Activated effector memory CD4-positive, alpha-beta T cell treated with anti-CD3 and anti-CD28 coated beads, Interleukin-2, amount 50 U/mL, for 16 hours (primary cell): ENCODE measurements at places on chromosomes 1 and 21.
A peak's percentile ranks its signal among the peaks of the same experiment; 100 is the strongest.

- no peak for DNase-seq
Measured at GRCh38 chr1:183841550-183841949, 36.6 kb downstream of the RGL1 start.

DNA sequence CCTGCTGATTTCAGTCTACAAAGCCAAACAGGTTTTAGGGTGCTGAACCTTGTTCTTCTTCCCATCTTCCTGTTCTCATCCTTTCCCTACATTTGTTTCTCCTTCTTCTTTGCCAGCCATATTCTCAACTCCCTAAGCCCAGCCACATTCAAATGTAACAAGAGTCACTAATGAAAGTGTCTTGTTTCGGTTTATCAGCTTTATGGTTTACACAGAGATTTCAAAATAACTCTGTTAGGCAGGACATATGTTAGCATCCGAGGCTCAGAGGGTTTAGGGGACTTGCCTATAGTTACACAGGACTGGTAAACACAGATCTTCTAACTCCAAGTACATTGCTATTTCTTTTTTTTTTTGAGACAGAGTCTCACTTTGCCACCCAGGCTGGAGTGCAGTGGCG lies 61.3 kb downstream of the NDUFS5 start:
- DNase-seq, result no peak

DNA sequence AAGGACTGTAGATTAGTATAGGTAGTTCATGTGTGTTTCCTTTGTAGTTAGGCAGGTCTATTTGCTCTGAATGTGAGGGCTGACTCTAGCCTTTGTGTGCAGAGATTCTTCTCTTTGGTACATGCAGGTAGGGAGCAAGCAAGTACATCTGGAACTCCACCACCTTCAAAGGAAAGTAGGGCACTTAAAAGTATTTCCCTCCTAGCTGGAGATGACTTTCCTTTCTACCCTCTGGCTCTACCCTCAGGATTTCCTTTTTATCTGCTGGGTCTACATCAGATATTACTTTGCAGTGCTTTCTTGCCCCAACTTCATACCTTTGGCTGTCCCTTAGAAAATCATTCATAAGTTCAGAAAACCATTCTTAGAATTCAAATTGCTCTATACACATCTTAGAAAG lies 91.7 kb upstream of the HIVEP3 start:
- DNase-seq, result no peak

- DNase-seq, result no peak
Measured at GRCh38 chr1:203223012-203223775, 6.3 kb downstream of the CHIT1 start.

DNA sequence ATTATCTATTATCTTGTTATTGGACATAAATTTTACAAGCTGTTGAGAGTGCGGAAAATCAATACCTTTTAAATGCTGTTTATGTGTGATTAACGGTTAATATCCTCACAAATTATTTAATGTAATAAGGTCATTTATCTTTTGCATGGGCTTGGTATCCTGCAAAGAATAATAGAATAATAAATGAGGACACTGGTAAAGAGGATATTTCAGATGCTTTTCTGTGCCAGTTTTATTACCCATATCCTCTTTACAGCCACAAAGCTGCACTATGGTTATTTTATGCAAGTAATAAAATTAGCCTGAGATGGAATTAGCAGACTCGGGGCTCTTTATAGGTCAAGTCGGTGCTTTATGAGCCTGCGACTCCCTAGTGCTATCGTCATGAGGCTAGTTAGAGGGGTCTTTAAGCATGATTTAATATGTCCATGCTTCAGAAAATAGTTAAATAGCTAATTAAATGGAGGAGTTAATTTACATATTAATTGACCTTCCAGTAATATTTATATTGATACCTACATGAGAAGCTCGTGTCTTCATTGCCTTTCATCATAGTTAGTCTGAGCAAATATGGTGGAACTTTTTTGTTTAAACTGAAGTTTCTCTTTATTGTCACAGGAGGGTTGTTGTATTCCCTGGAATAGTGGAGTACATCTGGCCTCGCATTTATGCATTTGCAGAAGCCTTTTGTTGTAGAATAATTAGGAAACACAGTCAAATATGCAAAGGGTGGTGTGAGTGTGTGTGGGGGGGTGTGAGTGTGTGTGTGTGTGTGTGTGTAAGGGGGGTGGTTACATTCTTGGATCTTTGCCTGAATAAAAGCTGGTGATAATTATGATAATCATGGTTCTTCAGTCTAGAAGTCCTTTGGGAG lies 120.3 kb downstream of the ATG4C start:
- DNase-seq, result no peak

- DNase-seq, result no peak
Measured at GRCh38 chr1:154810571-154810970, 59.5 kb downstream of the KCNN3 start.

GRCh38 chr1:193308438-193308837 lies 122.0 kb upstream of the B3GALT2 start:
- DNase-seq, result no peak

DNA sequence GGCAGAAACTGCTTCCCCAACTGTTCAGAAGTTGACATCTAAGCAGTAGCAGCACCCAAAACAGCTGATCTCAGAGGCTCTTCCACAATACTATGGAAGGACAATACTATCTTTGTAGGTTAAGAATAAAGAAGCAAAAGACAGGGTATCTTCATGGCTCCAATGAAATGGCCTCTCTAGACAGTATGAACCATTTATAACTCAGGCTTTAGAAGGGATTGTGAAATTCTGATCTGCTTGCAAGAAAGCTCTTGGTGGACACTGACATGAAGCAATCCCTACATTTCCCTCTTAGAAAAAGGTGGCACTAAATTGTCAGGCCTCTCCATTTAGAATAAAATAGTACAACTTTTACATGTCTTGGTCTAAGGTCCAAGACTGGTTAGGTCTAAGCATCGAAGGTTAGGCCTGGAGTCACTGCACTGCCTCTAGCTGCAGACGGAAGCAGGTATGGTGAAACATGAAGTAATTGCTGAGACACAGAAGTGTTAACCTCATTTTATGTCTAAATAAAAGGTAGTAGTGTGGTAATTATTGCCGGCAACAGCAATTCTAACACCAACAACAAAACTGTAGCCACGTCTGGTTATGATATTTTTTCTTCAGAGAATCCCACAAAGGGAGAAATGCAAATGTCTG lies 50.6 kb upstream of the HP1BP3 start:
- no peak for DNase-seq

DNA sequence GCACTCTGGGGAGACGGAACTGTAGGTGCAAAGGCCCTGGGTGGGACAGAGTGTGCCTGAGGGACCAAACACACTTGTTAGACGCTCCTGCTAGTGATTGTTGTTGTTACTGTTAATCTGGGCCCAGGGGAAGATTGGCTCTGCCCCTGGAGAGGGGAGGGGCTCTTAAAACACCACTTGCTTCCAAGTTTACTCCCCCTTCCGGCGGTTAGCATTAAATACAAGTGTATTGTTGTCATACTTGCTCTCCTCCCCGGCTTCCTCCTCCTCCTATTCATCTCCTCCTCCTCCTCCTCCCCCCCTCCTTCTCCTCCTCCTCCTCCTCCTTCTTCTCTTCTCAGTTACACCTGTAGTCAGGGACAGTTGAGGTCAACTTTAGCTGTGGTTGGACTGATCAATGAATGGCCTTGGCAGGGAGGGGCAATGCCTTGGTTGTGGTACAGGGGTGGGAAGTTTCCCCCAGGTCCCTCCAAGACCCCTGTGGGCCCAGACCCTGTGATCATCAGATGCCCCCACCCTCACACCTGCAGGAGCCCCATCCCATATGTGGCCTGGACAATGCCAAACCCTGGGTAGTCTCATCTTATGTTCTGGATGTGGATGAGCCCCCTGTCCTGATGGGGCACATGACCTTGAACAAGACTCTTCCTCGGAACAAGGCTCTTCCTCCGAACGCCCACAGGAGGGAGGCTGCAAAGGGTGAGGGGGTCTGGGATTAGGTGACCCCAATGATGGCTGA lies 217.3 kb downstream of the PTPRU start:
- peak; percentile 57 for DNase-seq

- peak; percentile 83 for DNase-seq
Measured at GRCh38 chr1:116514708-116515525, 55.9 kb downstream of the CD58 start.

DNA sequence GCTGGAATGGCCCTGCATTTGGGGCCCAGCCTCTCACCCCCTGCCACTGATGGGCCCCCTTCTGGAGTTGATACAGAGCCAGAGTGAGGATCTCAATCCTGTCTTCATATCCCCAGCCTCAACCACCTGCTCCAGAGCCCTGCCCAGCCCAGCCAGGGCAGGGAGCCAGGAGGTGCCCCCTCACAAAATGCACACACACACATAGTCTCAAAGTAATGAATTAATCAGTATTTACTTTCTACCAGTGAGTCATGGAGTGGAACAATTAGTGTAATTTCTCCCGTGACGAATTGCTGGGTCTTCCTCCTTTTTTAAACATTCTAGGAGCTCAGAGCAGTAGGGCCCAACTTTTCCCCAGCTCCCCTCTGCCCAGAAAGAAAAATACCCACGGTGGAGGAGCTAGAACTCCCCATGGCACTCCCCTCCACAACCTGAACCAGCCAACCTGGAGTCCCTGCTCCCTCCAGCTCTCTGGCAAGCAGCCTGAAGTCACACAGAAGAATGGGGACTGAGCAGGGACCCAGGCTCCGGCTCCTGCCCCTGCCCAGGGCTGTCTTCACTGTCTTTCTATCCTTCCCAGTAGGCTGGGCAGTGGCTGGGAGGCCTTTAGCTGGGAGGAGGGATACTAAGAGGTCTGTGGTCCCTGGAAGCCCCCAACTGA lies 29.3 kb downstream of the SDC3 start:
- DNase-seq, result no peak

DNA sequence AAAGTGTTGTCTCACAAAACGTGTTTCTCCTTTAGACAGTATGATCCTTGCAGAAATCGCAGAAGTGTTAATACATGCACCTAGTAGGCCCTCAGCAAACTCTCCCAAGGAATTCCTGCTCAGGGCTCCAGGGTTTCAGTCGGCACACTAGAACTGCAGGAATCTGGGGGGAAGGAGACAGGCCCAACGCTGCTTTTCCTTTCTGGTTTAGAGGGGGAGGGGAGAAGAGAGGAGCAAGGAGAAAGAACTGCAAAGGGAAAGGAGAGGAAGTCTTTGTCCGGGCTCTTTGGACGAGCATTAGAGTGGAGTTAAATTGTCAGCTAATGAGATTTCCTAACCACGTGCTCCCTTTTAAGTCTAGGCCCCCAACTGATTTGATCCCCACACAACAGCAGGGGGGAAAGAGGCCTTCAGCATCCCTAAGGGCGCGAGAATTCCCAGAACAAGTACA lies 103.7 kb upstream of the SOD1 start:
- peak; percentile 5 for DNase-seq

DNA sequence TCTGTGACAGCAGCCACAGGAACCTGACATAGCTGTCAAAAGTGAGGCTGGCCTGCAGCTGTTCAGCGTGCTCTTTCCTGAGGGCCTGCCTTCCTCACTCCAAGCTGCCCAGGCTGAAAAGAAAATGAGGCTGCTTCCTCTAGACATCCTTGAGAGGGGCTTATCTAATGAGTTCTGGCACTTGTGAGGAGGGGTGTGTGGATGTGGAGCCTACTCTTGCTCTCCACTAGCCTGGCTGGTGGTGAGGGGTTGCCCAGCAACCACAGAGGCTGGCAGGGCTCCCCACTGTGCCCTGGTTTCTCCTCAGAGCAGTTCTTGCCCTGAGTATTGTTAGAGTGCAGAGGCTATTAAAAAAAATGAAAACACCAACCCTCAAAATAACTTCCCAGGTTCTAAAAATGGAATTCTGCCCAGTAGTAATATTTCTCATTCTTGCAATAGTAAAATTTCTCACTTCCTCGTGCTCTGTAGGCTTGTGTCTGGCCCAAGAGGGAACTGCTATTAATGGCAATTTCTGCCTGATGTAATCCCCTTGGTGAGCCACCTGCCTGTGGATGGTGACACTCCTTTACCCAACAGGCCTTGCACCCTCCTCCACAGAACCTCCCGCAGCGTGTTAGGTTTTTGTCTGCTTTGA lies 52.6 kb upstream of the EPS8L3 start:
- no peak for DNase-seq

GRCh38 chr21:25733859-25734653 lies 648 bp downstream of the ATP5PF start:
- peak; percentile 79 for DNase-seq

DNA sequence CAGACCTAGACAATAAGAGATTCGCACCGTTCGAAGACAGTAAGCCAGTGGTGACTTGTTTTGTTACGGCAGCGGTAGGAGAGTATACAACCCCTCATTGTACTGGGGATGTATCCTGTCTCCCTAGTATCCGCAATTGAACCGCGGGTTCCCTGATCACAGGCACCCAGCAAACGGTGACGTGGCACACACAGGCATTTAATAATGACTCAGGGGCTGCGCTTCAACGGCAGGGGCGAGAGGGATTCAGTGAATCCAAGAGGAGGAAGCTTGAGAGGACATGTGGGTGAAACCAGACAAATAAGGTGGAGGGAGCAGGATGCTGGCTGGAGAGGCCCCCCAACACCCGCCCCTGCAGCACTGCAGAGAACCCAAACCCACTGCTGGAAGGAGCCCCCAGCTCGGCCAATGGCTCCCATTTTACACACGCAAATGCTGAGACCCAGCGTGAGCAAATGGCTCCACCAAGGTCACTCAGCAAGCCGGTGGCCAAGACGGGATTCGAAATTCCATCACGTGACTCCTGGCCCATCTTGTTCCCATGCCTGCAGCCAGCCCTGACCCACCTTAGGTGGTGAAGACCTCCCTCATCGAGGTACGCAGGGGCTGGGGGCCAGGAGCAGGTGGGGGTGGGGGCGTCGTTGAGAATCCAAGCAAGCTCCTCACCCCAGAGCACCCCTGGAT lies 149.9 kb downstream of the SYF2 start:
- DNase-seq, result no peak

DNA sequence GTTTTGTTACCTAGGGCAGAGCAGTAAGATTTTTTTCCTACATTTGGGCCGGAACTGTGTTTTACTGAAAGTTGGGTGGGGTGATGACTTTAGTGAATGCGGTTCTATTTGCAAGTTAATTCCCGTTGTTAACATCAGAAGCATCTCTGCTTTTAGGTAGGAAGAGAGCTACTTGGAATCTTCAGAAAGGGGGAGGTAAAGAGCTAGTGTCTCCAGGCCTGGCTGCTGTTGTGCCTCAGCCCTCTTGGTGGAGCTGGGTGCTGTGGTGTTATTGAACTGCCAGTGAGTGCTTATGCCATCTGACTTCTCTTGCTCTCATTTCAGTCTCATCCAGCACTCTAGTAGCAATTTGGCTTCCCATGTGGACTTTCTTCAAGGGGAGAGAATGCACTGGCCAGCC lies 3.4 kb downstream of the KDM4A start:
- no peak for DNase-seq

DNA sequence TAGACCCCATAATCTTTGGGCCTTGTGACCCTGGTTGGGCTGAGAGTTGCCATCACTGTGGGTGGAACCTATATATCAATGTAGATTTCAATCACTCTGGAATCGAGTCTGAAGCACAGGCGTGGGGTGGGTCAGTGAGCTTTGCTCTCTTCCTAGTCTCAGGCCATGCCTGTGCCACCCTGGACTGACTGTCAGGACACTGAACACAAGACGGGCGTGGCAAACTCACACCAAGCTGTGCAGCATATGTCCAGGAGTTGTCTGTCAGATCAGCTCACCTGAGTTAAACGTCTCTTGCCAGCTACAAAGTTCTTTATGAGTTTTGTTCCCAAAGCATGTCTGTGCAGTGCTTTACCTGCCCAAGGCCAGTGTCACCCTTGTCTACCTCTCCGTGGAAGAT lies 30.9 kb upstream of the ALPL start:
- DNase-seq, result no peak
